Renal cortex interstitium (tissue), 15 donors: ENCODE measurements at places on chromosomes 4 and X.

- no peak for DNase-seq
Observed at GRCh38 chrX:77693594-77693993, 92.4 kb downstream of the ATRX start.

GRCh38 chr4:139898293-139898692 lies 232.7 kb downstream of the MGST2 start:
- DNase-seq, result no peak

DNA sequence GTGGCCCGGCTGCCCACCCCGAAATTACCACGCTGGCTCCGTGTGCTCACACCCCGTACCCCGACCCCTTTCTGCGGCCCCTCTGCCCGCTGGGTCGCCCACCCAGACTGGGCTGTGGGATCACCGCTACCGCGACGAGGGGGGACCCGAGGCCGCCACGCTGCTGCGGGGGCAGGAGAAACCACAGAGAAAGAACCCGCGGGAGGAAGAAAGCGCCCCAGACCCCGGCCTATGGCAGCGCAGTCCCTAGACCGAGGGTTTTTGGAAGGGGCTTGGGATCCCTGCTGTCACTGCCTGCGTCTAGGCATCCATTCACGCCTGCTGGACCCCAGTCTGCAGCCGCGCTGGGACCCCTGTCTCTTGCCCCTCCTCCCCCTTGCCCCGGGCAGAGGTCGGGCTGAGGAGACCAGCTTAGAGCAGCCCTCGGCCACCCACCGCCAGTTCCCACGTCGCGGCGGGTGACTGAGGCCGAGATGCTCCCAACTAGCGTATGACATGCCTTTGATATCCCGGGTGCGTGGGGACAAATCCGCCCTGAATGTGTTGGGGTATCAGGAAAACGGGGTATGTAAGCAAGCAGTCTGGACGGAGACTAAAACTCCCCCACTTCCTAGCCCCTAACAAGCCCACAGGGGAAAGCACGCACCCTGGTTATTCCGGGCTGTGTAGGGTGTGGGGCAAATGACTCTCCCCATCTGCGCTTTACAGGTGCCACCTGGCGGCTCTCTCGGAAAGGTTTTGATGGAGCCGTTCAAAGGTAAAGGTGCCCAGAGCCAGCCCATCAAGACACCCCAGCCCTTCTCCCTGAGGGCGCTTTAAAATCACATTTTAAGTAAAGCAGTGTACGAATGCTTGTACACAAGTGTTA lies 862 bp upstream of the INPP4B start:
- DNase-seq, result peak; percentile 26

GRCh38 chr4:27049239-27049829 lies 188.7 kb downstream of the STIM2 start:
- no peak for DNase-seq

- no peak for DNase-seq
Observed at GRCh38 chr4:41418444-41418843, 119.5 kb upstream of the LIMCH1 start.

DNA sequence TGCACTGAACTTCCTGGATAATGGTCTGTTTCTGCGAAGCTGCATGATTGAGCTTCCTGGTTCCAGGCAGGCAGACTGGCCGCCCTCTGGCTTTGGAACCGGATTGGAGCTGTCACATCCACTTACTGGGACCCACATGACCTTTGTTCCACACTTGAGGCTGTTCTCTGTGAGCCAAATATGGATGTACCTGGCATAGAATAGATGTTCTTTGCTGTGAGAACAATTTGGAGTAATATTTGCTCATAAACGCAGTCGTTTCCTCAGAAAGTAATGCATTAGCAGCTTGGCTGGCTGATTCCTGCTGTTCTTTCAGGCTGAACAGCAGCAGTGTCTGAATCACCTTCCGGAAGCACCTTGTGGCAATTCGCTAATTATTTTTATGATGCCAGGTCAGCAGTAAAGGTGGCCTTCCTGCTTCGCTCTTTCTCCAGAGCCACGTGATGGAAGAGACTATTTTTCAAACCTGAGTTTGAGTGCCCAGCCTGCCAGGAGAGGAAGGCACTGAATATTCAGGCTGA lies 78.1 kb upstream of the BOD1L1 start:
- DNase-seq, result peak; percentile 41

- DNase-seq, result no peak
Observed at GRCh38 chr4:20217951-20218350, 33.8 kb upstream of the SLIT2 start.

DNA sequence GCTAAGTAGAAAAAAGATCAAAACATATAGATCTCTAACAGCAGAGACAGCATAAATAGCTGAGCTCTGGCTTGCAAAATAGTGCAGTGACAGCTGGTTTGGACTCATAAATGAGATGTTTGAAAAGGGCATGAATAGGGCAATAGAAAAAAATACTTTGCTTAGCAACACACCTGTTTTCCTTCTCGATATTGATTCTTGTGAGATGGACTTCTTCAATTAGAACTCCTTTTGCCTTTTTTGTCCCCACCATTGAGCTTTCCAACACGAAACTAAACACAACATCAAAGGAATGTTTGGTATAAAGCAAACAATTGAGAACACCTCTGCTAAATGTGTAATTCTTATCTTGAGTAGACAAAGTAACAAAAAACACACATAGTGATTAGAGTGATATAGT lies 726.3 kb downstream of the RAPGEF2 start:
- no peak for DNase-seq

DNA sequence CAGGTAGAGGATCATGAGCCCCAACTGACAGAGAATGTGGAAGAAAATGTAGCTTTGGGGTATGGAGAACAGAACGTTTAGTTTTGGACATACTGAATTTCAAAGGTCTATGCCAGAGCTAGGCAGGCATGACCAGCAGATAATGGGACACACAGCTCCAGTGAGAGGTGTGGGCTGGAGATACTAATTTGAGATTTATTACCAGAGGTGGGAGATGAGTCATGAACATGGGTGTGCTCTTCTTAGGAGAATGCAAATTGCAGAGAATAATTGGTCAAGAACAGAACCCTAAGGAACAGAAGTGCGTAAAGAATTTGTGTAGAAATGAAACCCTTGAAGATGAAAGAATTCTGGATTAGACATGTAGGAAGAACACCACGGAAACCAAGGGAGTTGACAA lies 125.2 kb downstream of the PACRGL start:
- no peak for DNase-seq

DNA sequence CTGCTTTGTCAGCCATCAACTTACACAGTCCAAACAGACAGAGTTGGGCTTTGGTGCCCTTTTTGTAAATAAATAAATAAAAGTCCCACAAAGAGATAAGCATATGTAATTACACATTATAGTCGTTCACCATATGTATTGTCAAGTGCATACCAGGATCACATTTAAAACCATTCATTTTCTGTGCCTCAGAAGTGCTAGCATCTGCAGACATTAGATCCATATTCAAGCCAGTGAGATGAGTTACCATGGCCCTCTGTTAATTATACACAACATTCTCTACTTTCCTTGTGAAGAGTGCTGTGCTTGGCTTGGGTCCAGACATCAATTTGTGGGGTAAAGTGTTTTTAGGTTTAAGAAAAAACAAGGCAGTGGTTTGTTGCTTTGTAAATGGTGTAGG lies 76.8 kb downstream of the ENOX2 start:
- no peak for DNase-seq

DNA sequence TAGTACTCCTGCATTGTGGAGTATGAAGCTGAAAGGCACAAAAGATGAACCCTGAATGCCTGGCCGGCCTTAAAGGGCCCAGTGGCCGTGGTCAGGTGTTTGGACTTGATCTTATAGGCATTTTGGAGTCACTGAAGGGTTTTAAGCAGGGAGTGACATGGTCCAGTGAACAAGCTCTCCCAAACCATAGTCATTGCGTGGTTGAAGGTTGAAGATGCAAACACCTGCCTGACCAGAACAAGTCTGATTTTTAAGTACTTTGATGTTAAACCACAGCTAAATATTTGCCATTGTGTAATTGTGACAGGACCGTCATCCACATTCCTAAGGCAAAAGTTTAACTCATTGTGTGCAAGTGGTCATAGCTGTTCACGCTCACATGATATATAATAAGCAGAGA lies 3.3 kb downstream of the STK32B start:
- no peak for DNase-seq

- DNase-seq, result no peak
Observed at GRCh38 chr4:8319731-8320385, 50.3 kb downstream of the HTRA3 start.

- DNase-seq, result no peak
Observed at GRCh38 chr4:41559940-41560516, 22.1 kb downstream of the LIMCH1 start.

DNA sequence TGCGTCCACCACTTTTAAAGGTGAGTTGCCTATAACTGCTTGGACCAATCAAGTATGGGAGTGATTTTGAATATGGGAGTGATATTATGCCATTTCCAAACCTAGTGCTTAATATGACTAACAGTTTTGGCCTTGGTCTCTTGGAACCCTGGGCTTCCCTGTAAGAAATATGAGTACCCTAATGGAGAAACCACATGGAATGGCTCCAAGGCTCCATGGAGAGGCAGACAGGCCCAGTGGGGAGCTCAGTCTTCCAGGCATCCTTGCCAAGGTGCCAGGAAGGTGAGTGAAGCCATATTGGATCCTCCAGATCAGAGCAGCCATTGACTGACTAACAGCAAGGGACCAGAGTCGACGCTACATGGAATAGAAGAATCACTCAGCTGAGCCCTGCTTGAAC lies 53.2 kb downstream of the MAML3 start:
- DNase-seq, result no peak
